ENCODE measurements at places on chromosomes 3 and 15. TPM values are rescaled to one million over a fixed set of nuclear protein-coding genes. Genes with fewer than 3 reads are reported as not detected.

C3orf85 gene
- total RNA-seq: not detected

CILP gene
- total RNA-seq: under 0.01 TPM

DNA sequence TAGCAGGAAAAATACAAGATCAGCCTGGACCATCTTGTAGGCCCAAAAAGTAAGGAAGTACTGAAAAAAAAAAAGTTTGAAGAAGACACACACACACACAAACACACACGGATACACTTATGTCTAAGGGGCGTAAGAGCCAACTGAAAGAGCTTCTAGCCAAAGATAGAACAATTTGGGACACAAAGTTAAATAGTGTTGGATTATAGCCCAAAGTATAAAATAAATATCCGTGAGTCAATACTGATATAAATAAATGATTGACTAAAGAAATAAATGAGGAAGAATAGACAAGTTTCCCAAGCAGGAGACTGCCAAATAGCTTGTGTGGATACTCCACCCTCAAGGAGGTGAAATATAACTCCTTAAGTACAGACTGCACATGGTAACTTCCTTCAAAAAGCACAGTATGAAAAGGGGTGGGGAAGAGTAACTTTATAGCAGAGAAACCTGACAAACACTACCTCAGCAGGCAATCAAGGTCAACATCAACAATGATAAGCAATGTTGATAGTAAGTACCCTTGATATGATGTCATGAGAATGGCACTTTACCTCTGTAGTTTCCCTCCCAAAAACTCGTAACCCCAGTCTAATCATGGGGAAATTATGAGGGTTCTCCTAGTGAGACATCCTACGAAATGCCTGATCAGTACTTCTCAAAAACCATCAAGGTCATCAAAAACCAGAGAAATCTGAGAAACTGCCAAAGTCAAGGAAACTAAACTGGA is 187.3 kb upstream of the ATP11B start:
- DNase-seq: no peak

GRCh38 chr15:81595752-81596151 is 221.7 kb upstream of the TMC3 start:
- DNase-seq: no peak

Data from osteoblast (primary cell).